ENCODE measurements at places on chromosomes 7 and 10.

DNA sequence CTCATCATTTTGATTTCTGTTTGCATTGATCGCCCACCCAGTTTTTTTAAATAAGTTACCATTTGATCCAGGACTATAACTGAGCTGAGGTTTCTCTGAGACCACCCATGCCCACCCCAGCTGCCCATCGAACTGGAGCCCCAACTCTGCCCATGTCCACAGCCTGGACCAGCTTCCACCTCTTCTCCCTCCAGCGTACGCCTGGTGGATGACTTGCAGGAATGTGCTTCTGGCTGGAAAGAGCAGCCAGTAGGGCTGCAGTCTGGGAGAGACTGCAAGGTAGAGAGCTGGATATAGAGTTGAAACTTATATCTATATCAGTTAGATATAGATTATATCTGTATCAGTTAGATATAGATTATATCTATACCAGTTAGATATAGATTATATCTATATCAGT is 25.8 kb upstream of the LRRC18 start:
- no peak for DNase-seq

DNA sequence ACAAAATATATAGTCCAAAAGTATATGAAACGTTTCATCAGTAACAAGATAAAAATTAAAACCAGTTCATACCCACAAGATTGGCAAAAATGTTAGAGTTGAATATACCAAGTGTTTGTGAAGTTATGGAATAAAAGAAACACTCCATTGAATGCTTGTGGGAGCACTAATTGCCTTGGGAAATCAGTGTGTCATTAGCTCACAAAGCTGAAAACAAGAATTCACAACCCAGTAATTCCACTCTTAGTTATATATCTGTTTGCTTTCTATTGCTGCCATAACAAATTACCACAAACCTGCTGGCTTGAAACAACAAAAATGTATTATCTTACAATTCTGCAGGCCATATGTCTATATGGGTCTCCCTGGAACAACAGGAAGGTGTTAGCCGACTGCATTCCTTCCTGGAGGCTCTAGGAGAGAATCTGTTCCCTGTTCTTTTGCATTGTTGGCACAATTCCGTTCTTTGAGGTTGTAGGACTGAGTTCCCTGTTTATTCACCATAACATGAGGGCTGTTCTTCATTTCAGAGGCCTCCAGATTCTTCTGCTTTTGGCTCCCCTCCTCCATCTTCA is 45.7 kb downstream of the SEM1 start:
- DNase-seq: no peak

DNA sequence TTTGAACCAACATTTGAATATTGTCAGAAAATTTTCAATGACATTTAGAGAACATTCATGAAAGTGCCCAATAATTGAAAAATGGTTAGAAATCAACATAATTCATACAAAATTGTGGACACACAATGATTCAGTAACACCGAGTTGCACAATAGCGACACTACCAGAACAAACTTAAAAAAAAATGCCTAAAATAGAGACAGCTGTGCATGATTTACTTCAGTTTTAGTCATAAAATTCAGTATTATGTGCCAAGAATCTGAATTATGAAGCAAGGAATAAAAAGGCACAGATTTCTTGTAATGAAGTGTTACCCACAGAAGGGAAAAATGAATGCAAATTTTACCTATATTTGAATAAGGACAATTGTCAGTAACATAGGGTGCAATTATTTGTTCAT is 396.0 kb downstream of the SEMA3D start:
- DNase-seq: no peak

GRCh38 chr10:101442456-101442800 is 88.5 kb downstream of the BTRC start:
- DNase-seq: no peak

- DNase-seq: peak; percentile 5
Observed at GRCh38 chr10:14200698-14201544, 129.8 kb downstream of the FRMD4A start.

All from GM12865 (cell line).